ENCODE measurements at places on chromosomes 13 and 19.

GRCh38 chr13:44048326-44048725 is 168.6 kb downstream of the LACC1 start:
- no peak for DNase-seq

DNA sequence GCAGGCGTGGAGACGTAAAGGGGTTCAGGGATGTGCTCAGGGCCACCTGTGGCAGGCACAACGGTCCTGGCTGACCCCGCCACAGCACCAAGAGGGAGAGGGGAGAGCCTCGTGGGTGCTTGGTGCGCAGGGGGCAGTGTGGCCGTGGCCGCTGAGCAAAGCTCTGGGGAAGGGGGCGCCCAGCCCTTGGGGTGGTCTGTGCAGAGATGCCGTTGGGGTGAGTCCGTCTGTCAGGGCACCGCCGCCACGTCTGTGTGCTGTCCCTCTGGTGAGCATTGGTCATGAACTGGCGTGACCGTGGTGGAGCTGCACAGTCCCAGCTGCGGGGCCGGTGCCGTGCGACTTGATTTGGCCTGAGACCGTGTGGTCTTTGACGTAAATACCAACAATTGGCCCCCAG is 15.3 kb downstream of the GNA11 start:
- no peak for DNase-seq

DNA sequence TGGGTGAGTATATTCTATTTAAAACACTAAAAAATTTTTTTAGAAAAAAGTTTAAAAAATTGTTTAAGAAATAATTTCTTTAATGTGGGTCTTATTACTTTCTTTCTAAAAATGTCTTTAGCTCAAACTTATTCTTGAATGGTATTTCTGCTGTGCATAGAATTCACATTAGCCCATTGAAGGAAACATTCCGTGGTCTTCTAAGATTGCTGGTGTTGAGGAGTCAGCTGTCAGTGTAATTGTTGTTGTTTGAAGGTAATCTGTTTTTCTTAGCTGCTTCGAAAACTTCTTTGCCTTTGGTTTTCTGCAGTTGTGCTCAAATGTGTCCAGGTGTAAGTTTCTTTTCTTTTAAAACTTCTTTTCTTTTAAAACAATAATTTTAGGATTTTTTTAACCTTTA is 85.4 kb upstream of the KLF12 start:
- no peak for DNase-seq

DNA sequence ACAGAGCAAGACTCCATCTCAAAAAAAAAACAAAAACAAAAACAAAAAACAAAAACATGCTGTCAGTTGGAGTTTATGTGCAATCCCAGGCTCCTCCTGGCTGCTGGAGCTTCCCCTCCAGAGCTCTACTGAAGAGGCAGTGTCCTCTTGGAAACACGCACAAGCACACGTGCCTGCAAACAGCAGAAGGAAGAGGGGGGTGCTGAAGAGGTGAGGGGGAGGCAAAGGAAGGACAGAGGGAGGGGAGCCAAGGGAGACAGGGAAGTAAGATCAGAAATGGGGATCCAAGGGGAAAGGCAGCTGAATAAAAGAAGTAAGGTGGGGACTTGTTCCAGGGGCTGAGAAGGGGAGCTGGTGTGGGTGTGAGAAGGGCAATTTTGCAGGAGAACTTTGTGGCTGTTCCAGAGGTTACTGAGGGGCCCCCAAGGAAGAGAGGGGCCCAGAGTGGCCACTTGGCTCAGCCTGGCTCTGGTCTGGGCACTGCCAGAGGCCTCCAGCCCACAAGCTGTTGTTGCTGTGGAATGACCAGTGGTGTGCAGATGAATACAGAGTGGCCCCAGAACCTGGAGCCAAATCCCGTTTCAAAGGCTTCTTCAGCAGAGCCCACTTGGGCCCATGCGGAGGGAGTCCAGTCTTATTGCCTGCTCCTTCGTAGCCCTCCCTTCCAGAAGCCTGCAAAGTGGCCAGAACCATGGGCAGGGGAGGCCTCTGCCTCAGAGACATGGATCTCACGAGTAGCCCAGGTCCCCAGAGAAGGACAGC is 34.4 kb downstream of the LYL1 start:
- no peak for DNase-seq

- no peak for DNase-seq
Measured at GRCh38 chr13:60583911-60584753, 187.1 kb downstream of the TDRD3 start.

DNA sequence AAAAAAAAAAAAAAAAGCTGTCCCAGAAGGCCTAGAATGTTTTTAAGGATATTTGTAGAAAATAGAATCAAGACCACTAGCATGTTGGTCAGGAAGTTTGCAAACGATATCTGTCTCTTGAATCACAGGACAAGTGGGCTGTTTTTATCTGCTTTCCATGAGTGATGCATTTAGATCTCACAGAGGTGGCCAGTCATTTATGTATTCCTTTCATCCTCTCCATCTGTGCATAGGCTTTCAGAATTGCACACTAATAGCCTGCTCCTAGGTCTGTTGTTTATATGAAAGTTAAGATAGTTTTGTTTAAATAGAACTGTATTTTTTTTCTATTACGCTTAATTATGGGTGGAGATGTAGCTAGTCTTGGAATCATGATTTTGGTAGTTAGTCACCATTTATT is 289.5 kb downstream of the SHISA2 start:
- DNase-seq: no peak

DNA sequence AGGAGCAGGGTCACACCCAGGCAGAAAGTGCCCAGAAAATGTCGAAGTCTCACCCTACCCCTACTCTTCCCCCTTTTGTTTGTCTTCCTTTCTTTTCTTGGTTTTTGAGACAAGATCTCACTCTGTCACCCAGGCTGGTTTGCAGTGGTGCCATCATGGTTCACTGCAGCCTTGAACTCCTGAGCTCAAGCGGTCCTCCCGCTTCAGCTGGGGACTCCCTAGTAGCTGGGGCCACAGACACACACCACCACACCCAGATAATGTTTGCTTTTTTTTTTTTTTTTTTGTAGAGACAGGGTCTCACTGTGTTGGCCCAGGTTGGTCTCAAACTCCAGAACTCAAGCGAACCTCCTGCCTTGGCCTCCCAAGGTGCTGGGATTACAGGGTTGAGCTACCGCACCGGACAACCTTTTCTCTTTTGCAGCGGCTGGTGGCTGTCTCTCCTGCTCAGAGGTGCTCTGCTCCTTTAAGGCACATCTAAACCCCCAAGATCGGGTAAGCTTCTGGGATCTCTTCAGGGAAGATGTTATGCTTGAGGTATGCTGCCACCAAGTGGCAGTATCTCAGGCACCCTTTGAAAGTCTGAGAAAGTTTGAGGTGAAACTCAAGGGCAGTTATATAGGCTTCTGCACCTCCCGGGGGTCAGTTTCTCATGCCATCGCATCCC is 22.4 kb upstream of the EBI3 start:
- DNase-seq: peak; percentile 53

DNA sequence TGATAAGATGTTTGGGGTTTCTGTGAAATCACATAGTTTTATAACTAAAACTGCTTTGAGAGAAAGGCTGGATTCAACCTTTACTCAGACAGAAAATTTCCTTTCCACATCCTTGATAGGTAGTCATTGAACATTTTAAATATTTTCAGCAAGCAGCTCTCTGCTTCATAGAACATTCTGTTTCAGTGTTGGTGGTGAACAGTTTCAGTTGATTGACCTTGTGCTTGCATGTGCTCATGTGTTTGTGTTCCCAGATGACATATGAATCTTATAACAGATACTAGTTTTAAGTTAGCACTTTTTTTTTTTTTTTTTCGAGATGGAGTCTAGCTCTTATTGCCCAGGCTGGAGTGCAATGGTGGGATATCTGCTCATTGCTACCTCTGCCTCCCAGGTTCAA is 290.1 kb downstream of the HS6ST3 start:
- no peak for DNase-seq

GRCh38 chr13:44131069-44131614 is 242.5 kb upstream of the SERP2 start:
- no peak for DNase-seq

DNA sequence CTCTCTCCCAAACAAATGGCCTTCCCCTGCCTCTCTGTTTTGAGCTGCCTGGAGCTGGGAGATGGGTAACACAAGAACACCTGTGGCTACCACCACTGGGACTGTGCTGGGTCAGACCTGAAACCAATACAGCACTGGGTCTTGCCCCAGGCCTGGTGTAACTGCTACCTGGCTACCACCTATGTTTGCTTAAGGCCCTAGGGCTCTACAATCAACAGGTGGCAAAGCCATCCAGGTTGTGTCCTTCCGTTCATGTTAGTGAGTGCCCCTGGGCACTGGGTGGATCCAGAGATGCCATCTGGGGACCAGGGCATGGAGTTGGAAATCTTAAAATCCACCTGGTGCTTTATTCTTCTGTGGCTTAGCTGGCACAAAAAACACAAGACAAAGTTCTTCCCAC is 18.9 kb upstream of the LMO7 start:
- no peak for DNase-seq

- no peak for DNase-seq
Measured at GRCh38 chr13:99045396-99045795, 67.5 kb upstream of the DOCK9 start.

DNA sequence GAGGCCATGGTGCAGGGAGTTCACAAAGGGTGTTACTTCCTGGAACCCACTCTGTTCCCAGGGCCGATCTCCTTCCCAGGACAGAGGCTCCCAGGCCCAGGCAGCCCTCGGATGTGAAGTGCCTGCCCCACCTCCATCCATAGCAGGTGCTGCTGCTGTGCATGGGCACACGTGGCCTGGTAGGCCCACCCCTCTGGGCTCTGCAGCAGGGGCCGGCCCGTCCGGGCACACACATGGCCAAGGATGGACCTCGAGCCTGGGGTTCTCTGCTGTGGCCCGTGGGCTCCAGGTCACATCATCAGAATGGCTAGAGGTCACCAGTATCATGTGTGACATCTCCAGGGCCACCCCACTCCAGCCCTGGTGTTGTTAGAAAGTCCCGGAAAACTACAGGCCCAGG is 71.8 kb downstream of the GADD45B start:
- DNase-seq: no peak

GRCh38 chr13:76316998-76317527 is 569.1 kb downstream of the KCTD12 start:
- peak; percentile 94 for DNase-seq

DNA sequence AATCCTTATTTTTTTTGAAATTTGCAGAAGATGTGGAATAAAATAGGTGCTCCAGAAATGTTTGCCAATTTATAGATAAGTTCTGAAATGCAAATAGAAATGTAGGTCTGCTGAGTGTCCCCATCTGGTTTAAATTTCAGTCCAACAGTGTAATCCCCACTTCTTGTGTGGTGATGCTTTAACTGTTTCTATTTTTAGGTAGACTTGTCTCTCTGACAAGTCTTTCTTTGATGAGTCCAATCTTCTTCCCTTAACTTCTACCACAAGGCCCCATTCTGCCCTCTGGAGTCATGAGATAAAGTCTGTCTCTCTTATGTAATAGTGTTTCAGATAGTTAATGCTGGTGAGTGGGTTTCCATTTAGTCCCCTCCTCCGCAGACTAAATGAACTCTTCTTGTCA is 390.4 kb downstream of the RFC3 start:
- DNase-seq: no peak

DNA sequence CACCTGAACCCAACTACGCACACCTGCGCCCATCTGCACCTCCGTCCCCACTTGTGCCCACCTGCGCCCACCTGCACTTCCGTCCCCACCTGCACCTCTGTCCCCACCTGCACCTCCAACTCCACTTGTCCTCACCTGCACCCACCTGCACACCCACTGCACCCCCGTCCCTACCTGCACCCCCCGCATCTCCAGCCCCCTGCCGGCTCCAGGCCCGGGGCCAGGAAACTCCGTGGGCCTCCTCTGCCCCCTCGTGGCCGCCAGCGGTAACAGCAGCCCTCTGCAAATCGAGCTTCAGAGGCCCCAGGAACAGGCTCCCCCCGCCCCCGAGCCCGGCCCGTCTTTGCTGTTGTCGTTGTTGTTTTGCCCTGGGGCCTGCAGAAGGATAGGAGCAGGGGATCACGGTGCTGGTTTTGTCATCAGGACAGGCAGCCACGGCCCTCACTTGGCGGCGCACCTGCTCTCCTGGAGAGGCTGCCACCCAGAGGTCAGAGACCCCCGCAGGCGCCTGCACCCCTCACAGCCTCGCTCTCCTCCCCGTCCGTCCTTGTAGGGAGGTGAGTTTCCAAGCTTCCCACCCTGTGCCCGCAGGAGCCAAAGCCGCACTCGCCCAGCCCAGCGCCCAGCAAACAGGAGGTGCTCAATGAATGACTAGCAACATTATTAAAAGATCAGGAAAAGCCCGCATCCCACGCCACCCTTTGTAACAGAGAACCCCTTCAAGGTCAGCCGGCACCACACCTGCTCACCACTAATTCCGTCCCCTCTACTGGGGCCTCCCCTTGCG is 65.4 kb downstream of the GNG7 start:
- no peak for DNase-seq

DNA sequence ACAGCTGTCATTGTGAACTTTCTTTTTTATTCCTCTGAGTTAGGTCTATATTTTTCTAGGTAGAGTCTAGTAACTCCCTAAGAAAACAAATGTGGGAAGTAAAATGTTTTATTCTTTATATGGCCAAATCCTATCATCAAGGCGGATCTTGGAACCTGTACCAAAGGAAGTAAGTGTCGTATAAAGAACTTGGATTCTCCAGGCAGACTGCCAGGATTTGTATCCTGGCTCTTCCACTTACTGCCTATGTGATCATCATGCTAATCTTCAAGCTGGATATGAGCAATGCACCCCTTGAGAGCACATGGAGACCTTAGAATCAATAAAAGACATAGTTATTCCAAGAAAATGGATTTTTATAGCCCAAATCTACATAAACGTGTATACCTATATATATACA is 286.5 kb downstream of the PCDH17 start:
- no peak for DNase-seq

- no peak for DNase-seq
Measured at GRCh38 chr13:44848920-44849676, 140.2 kb downstream of the NUFIP1 start.

DNA sequence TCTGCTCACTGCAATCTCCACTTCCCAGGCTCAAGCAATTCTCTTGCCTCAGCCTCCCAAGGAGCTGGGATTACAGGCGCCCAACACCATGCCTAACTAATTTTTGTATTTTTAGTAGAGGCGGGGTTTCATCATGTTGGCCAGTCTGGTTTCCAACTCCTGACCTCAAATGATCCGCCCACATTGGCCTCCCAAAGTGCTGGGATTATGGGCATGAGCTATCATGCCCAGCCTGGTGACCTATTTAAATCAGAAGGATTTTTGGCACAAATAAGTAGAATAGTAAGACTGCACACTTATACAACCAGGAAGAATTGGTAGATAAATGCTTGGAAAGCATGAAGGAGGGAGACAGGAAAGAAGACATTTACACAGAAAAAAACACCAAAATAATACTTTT is 53.4 kb upstream of the AKAP11 start:
- DNase-seq: no peak

GRCh38 chr13:32212421-32212820 is 102.7 kb downstream of the ZAR1L start:
- no peak for DNase-seq

Measured in SK-N-DZ (cell line).